ENCODE measurements at places on chromosomes 2 and 18.
A peak's percentile ranks its signal among the peaks of the same experiment; 100 is the strongest.

DNA sequence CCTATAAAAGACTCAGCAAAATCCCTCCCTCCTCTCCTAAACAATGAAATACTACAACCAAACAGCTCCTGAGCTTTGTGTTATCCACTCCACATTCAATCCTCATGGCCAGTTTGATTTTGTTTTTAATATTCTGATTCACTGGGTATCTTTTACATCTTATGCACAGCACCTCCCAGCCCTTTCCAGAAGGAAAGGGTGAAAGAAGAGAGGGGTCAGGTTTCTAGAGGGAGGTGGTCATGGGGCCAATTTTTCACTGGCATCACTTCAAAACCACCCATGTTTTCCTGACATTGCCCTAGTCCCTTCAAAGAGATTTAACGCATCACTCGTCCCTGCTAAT lies 315.6 kb downstream of the LPIN1 start:
- DNase-seq = no peak

- no peak for DNase-seq
Measured at GRCh38 chr2:106068451-106068850, 125.7 kb downstream of the UXS1 start.

GRCh38 chr2:47254464-47254863 lies 99.4 kb upstream of the STPG4 start:
- DNase-seq = no peak

DNA sequence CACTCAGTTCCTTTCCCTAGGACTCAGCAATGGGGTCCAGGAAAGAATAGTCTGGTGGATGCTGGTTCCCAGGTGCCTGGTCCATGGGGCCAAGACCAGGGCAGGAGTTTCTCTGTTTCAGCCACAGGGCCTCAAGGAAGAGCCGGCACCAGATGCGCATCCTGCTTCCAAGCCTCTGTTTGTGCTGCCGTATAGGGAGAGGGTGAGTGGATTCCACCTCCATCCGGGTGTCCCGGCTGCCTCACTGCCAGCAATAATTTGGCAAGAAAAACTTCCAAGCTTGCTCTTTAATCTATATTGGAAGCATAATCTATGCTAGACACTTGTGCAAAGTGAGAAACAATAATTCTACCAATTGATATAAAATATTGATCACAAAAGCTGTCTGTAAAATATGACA lies 261.2 kb upstream of the HS6ST1 start:
- DNase-seq = no peak

- DNase-seq = no peak
Measured at GRCh38 chr18:51097021-51097822, 67.2 kb downstream of the SMAD4 start.

DNA sequence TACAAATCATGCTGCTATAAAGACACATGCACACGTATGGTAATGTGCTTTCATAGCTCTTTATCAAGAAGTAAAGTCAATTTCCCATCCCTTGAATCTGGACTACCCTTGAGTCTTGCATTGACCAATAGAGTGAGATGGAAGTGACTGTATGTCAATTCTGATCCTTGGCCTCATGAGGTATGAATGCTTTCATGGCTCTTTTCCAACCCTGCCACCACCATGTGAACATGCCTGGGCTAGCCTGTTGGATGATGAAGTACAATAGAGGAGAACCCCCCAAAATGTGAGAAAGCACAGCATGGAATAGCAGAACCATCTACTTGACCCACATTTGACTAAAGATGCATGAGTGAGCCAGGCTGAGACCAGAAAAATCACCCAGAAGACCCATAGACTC lies 237.0 kb downstream of the NYAP2 start:
- DNase-seq = no peak

- no peak for DNase-seq
Measured at GRCh38 chr2:68737711-68738110, 3.1 kb downstream of the ARHGAP25 start.

DNA sequence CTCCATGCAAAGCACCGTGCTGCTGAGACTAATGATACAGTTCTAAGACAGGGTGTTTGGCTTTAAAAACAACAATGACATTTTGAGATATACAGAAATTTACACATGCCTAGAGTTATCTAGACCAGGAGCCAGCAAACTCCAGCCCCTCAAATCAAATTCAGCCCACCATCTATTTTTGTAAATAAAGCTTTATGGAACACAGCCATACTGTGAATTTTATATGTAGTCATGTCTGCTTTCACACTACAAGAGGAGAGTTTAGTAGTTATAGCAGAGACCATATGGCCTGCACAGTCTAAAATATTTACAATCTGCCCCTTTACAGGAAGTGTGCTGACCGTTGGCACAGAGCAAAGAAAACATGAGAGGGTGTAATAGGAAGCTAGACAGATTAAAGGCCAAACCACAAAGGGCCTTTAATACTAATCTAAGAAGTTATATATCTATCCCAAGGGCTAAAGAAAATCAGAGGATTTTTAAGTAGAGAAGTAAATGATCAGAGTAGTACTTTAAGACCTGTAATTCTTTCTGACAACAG lies 39.4 kb downstream of the NBAS start:
- no peak for DNase-seq

DNA sequence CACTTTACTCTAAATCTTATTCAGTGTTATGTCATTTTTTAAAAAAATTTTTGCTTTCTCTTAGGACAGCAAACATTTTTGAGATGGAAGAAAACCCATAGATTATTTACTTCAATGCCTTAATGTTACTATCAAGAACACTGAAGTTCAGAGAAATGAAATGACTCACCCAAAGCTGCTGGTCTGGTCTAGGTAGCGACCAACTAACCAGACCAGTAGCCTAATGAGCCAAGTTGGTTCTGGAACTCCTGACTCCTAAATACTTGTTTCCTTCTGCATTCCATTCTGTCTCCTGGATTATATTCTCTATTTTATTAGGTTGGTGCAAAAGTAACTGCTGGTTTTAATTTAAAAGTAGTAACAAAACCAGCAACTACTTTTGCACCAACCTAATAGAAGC lies 35.4 kb downstream of the SLC8A1 start:
- no peak for DNase-seq

GRCh38 chr2:45458909-45459563 lies 152.0 kb downstream of the SRBD1 start:
- DNase-seq = no peak

DNA sequence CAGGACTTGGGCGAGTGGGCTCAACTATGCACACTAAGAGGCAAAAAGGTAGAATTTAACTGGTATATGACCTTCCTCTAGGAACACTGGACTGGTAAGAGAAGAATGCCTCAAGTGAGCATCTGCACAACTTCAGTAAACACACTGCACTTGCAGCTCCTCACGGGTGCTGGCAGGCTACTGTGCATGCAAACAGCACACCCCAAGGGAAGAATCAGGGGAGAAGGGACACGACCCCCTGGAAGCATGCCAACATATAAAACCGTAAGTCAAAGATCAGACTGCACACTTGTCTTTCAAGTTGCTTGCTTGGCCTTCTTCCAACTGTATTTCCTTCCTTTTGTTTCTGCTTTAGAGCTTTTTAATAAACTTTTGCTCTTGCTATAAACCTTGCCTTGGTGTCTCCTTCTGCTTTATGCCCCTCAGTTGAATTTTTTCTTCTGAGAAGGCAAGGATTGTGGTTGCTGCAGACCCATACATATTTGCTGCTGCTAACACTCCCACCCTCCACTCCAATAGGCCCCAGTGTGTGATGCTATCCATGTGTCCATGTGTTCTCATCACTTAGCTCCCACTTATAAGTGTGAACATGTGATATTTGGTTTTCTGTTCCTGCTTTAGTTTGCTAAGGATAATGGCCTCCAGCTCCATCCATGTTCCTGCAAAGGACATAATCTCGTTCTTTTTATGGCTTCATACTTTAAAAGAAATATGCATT lies 263.7 kb upstream of the SPOPL start:
- no peak for DNase-seq

DNA sequence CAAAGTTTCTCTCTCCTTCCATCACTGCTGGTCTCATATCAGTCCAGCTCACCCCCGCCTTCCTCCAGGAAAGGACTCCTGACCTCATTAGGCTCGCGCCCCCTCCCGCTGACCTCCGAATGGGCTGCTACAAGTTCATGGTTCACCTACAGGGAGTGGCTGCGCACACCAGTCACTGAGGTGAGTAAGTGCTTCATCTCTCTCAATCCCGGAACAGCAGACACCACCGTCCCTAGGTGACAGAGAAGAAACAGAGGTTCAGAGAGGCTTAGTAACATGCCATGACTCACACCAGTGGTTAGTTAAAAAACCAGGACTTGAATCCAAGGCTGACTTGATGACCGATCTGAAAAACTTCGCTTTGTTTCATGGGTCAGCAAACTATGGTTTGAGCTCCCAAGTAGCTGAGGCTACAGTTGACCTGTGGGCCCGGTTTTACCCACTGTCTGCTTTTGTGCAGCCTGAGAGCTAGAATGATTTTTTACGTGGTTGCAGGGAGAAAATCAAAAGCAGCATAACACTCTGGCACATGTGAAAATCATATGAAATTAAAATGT lies 42.0 kb downstream of the ZFP36L2 start:
- DNase-seq = no peak

- no peak for DNase-seq
Measured at GRCh38 chr2:151350579-151351195, 6.7 kb upstream of the TNFAIP6 start.

GRCh38 chr2:71517851-71518250 lies 64.5 kb downstream of the DYSF start:
- DNase-seq = no peak

GRCh38 chr2:121075006-121075551 lies 209.9 kb downstream of the TFCP2L1 start:
- DNase-seq = no peak

DNA sequence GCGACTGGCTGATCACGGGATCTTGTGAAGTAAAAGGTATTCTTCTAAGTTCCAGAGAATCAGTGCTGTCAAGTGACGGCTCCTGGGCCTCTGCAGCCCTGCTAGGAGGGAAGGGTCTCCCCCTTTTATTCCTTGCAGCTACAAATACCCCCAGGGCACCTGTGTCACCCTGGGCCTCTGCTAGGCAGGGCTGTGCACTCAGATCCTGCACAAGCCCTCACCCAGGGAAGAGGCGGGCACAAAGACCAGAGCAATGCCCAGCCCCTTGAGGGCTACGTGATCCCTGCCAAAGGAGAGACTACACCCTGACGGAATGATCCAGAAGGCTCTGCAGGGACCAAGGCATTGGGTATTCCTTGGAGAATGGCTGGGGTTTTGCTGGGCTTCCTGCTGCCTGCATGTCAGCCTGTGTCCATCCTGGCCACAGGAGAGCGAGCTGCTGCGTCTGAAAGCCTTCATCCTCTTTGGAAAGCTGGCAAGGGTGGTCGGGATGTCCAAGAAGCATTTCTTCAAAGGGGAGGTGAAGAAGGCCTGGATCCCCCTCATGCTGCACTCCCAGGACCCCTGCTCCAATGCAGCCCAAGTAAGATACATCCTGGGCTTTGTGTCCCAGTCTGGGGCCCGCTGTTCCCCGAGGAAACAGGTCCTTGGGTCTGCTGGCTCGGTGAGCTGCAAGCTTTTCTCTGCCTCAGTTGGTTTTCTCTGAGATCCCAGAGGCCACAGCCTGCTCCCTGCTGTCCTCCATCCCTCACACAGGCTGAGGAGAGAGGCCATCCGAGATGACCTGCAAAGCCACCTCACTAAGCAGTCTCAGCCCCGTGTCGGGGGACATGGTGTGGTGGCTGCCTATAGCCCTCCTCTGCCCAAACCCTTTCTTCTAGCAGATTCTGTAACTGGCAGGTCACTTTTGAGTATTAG lies 24.9 kb downstream of the HJURP start:
- no peak for DNase-seq

DNA sequence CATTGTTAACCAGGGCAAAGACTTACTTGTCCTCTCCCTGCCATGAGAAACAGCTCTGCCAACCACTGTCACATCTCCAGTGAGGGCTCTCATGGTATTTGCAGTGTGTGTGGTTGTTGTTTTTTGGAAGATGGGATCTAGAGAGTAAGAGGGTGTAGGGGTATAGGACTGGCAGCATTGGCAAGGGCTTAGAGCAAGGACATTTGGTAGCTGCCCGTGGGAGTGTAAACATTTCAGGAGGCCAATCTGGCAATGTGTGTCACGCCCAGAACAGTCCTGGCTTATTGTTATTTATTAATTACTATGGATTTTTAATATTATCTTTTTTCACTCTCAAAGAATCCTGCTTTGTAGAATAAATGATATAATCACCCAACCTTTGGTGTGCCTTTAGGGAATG lies 90.5 kb downstream of the TMEM17 start:
- no peak for DNase-seq

DNA sequence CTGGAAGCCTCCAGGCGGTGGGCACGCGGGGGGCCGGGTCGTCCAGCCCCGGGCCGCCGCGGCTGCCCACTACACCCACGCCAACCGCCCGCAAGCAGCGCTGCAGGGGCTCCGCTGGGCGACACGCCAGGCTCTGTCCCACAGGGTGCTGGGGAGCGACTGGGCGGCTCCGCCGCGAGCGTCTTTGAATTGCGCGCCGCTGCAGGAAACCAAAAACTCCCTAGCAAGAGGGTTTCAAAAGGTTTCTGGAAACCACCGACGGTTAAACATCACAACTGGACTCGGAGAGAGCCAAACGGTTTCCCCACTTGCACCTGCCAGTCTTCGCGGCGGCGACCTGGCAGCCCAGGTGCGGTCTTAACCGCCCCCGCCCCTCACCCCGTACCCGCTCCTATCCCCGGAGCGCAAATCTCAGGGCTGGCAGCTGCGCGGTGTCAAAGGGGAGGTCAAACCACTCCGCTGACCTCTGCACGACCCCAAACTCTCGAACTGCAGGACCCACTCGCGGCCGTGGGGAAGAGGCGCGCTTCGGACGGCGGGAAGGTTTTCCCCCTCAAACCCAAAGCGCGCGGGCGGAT lies 1.0 kb downstream of the CXCR4 start:
- DNase-seq = peak; percentile 37

DNA sequence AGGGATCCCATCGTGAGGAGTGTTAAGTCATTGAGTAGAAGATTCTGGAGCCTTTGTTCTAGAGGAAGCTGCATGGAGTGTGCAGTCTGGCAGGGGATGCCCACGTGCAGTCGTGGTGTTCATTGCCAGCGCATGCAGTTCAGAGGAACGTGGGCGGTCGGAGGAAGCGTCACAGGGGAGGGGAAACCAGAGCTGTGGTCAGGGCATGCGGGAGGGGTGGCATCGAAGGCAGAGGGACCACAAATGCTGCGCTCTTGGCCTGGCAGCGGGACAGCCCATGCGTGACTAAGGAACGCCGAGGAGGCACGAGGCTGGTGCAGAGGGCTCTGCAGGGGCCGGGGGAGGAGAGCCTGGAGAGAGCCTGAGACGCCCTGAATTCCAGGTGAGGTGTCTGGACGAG lies 141.1 kb downstream of the KLHL29 start:
- no peak for DNase-seq

GRCh38 chr2:103002954-103003353 lies 241.1 kb downstream of the TMEM182 start:
- DNase-seq = no peak

Measured in stimulated activated CD4-positive, alpha-beta T cell treated with anti-CD3 and anti-CD28 coated beads, TNF-alpha, amount 100 ng/mL, for 1 hour (primary cell).